ENCODE measurements at places on chromosomes 11 and 22.

DNA sequence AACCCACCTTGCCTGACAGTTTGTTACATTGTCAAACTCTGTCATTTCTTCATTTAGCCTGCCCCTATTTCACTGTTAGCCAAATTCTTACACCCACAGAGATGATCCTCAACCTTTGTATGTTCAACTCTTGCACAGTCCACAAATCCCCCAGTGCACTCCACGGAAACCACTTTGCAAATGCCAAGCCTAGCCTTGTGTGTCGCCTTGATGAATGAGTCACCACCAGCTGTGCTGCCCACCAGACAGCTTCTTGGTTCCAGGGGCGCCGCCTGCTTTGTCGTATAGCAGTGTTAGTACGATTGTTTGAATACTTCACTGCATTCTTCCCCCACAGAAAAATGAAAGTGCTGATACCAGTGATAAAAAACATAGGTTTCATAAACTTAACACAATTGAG, 686.3 kb downstream of the NTM start:
- DNase-seq, result no peak

- no peak for DNase-seq
These were observed 52.4 kb downstream of the MIAT start for GRCh38 chr22:26709617-26710390.

DNA sequence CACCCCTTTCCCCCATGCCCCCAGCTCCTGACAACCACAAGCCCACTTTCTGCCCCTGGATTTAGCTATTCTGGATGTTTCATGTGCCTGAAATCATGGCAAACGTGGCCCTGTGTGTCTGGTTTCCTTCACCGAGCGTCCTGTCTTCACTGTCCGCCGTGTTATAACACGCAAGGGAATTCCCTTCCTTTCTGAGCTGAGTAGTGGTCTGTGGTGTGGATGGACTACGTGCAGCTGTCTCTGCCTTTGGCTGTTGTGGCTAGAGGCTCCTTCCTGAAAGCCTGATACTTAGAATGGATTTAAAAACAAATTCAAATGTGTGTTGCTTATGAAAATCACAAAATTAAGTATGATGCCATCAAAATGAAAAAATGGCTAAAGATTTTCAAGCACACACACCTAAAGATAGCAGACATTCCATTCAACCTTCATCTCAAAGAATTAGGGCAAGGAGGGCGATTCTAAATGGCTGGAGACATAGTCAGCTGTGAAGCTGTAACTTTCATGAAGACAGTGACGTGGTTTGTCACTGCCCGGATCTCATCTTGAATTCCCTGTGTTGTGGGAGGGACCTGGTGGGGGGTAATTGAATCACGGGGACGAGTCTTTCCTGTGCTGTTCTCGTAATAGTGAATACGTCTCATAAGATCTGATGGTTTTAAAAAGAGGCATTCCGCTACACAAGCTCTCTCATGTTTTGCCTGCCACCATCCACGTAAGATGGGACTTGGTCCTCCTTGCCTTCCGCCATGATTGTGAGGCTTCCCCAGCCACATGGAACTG, 30.5 kb downstream of the KCNQ1 start:
- DNase-seq, result no peak

DNA sequence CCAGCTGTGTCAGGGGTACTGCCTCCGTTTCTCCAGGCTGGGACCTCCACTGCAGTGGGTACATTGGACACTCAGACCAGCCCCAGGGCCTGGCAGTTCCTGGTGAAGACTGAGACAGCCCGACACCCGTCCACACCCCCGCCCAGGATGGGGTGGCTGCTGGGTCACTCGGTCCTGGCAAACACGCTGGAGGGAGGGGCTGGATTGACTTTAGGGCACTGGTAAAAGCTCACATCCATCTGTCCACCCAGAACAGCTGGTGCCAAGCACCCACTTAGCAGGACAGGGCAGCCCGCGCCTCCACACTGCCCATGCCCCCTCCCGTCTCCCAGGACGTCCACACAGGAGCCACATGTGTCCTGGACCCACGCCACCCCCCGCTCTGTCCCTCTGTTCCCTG, 10.7 kb upstream of the TBX1 start:
- no peak for DNase-seq

- DNase-seq, result no peak
These were observed 9.5 kb upstream of the RFPL3 start for GRCh38 chr22:32348031-32348611.

DNA sequence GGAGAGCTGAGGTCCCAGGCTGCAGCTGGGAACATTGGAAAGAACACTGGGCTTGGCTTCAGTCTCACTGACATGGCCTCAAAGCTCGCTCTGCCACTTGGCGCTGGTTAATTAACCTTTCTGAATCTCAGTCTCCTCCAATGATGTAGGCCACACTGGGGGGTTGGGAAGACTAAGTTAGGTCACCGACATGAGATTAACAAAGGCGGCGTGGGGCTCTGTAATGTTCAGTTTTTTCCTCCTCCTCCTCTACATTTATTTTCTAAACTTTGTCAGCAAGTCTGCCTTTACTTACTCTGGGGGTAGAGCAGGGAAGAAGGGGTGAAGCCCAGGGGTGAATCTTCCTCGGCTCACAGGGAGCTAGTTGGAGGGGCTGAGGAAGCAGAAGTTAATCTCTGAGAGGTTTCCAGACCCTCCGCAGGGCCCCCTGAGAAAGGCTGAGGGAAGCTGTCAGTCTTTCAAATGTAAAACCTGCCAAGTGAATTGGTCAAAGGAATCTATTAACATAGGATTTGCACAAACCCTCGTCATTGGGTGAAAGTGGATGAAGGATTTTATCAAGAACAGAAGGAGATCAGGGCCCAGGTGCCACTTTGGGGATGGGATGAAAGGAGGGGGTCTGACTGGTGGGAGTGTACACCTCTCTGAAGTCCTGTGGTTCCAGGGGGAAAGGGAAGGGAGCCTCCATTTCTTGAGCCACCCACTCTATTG, 32.1 kb upstream of the TENM4 start:
- DNase-seq, result no peak

- DNase-seq, result no peak
These were observed 11.8 kb upstream of the MAPK11 start for GRCh38 chr22:50281957-50282356.

GRCh38 chr11:86218125-86219084, 26.1 kb upstream of the EED start:
- DNase-seq, result peak; percentile 66

- DNase-seq, result no peak
These were observed 151.5 kb downstream of the CCDC34 start for GRCh38 chr11:27211370-27212127.

DNA sequence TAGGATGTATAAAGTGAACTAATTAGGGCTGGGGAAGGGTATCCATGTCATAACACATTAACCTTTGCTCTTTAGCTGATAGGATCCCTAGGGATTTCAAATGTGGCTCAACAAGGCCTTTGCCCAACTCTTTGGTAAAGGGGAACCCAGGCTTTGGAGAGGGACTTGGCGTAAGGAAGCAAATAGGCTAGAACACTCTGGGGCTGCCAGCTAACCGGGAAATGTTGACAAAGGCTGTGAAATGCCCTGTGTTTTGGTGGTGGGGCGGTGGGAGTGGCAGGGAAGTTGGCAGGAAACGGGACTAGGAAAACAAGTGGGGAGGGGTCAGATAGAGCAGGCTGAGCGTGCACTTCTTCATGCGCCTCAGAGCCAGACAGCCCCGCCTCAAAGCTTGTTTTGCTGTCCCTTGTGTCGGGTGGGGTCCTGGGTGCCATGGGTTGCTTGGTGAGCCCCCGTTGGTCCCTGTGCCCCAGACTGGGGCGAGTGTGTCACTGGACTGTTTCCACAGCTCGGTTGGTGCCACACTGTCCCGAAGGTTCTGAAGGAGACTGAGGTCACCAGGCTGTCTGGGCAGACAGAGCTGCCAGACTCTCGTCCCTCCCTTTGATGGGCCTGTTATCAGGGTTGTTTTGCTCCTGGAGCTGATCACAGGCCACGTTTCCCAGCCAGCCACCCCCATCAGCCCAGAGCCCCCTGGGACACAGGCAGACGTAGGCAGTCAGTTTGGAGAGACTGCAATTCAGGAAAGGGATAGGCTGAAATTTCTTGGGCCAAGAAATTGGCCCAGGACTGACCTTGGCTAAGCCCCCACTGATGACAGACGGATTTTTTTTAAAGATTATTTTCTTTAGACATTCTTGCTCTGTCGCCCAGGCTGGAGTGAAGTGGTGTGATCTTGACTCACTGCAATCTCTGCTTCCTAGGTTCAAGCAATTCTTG, 19.6 kb downstream of the KCTD21 start:
- DNase-seq, result no peak

DNA sequence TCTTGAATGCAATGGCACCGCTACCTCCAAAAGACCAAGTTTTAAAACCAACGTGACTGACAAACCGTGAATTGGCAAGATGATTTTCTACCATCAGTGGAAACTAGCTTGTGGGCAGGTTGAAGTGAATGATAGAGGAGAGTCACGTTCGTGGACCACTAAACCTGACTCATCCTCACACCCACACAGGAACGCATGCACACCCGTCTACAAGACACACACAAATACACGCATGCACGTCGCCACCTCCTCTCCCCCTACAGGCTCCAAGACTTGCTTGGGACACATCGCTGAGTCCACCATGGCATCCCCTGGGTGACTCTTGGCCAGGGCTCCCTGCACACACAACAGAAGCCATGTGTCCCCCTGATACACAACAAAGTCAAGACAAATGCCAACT, 14.4 kb downstream of the TMPRSS6 start:
- no peak for DNase-seq

DNA sequence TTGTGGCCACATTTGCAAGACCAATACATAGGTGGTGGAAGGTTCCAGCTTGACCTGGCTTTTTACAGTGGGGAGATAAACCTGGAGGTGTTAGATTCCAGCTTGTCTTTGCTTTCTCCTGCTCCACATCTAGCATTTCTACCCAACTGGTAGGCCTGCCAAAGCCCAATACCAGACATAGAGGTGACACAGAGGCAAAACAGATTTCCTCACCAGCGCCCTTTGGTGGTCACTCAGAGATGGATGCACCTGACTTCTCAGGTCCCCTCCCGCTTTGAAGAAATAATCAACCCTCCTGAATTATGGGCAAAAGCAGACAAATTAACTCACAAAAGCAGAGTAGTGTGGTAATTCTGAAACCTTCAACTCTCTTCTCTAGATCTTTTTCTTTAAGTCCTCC, 1356.2 kb downstream of the FAM181B start:
- DNase-seq, result no peak

GRCh38 chr11:77981346-77981947, 13.0 kb downstream of the INTS4 start:
- DNase-seq, result no peak

DNA sequence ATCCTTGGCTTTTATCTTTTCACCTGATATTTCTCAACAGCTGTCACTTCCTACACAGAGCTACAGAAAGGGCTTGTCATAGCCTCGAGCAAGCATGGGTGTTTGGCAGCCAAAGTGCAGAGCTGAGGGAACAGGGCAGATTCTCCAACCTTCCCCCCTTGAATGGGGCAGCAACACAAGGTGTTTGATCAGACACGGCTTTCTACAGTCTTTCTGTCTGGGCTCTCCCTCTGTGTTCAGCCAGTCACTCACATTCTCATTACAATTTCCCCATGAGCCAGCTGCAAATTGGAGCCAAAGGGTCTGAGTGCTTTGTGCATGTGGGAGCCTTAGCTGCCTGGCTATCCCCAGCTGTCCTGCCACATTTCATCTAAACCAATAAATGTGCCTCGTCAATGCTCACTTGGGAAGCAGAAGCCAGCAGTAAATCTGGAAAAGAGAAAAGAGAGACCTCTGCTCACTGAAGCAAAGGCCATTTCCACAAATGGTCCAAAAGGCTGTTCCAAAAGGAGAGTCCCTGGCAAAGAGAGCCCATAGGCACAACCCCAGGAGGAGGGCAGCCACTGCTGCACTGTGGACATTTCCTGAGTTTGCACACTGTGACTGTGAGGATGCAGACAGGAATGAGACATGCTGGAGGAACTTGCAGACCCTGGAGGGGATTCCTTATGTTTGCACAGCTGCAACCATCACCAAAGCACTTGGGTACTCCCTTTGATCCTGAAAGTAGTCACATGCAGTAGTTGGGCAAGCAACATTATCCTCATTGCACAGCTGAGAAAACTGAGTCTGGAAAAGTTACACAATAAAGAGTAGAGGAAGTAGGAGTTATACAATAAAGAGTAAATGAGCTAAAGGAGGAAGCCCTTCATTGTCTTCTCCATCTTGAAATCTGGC, 186.8 kb downstream of the FAM181B start:
- DNase-seq, result no peak

- no peak for DNase-seq
These were observed 7.5 kb downstream of the GNAZ start for GRCh38 chr22:23077627-23078461.

GRCh38 chr11:86292912-86293616, 9.0 kb upstream of the HIKESHI start:
- no peak for DNase-seq

DNA sequence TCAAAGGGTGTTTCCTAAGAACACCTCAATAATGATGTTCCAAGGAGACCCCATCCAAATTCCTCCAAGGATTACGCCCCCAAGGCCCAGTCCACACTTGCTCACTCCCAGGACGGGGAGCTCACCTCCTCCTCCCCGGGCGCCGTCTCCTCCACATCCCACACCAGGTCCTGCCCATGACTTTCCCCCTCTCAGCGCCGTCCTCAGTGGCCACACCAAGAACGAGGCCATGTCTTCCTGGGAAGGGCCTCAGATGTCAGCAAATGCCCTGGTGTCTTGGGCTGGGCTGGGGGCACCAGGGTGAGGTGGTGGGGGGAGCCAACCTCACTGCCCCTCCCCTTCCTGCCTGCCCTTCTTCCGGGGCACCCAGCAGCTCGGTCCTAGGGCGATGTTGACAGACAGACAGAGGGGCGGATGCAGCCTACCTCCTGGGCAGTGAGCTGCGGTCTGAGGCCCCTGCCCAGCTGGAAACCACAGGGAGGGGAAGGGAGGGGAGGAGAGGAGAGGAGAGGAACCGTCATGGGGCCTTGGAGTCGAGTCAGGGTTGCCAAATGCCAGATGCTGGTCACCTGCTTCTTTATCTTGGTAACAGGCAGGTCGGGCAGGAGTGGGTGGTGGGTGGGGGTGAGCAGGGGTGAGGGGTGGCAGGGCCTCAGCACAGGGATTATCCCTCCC, at the start of the genes C11orf21 and TSPAN32:
C11orf21 (minus strand) TSS at position 288 of the 675 bp plus-strand sequence; CDS start at position 178, 110 bp downstream.
TSPAN32 (plus strand) TSS at position 383 of the 675 bp plus-strand sequence; CDS start at position 520, 137 bp downstream.
- no peak for DNase-seq

- DNase-seq, result no peak
These were observed 23.2 kb downstream of the P2RY2 start for GRCh38 chr11:73241300-73241699.

- no peak for DNase-seq
These were observed 140.8 kb downstream of the CADM1 start for GRCh38 chr11:115363426-115363825.

DNA sequence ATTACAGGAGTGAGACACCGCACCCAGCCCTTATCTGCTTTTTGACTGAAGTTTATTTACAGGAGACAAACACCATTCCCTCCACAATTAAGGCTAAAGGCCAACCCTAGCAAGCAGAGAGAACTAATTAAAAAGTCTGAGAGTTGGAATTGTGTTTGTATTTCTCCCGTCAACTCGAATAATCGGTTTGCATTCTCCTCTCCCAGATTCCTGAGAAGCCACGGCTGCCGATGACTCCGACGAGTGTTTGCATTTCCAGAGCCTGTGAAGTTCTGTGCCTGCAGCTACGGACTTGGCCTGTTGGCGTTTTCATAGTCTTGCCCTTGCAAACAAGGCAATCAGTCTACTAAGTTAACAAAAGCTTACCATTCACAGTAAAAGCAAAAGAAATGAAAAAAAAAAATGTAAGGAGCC, 73.2 kb upstream of the NUP50 start:
- DNase-seq, result no peak

All from hippocampal formation (tissue), 2 donors.